ENCODE measurements at places on chromosomes 4 and X.

DNA sequence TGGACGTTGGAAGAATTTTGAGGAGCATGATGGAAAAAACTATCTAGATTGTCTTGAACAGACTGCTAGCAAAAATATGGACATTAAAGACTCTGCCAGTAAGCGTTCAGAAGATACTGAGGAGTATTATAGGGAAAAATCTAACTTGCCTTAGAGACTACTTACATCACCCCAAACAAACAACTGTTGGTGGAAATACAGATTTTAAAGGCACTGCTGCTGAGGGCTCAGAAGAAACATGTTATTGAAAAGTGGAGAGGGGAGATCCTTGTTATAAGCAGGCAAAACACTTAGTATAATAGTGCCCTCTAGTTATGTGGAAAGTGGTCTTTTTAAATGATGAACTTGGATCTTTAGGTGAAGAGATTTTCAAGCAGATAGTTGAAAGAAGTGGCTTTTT, 29.2 kb downstream of the MAD2L1 start:
- no peak for DNase-seq

GRCh38 chr4:75800972-75801371, 76.6 kb downstream of the USO1 start:
- peak; percentile 38 for DNase-seq

DNA sequence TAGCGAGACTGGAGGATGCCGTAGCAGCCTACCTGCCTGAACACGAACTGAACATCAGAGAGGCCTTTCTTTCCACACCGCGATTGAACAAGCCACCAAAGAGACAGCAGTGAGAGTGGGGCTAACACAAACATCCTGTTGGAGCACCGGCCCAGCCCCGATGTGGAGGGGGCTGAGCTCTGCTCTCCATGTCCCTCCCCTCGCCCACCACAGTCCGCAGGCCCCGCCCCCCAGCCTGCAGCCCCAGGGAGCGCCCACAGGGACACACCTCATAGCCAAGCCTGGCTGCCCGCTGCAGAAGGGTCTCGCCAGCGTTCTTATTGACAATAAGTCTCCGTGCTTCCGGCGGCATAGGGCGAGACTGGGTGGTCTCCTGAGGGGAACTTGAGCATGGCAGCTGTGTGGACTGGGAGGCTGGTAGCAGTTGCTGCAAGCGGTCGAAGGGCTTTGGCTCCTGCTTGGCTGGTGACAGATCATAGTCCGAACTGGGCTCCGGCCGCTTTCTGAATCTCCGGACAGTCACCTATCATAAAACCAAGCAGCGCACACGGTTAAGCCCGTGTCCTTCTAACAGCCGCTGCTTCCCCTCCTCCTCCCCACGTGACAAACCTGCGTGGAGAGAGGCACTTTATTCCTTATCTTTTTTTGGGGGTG, 35.8 kb downstream of the BCOR start:
- no peak for DNase-seq

DNA sequence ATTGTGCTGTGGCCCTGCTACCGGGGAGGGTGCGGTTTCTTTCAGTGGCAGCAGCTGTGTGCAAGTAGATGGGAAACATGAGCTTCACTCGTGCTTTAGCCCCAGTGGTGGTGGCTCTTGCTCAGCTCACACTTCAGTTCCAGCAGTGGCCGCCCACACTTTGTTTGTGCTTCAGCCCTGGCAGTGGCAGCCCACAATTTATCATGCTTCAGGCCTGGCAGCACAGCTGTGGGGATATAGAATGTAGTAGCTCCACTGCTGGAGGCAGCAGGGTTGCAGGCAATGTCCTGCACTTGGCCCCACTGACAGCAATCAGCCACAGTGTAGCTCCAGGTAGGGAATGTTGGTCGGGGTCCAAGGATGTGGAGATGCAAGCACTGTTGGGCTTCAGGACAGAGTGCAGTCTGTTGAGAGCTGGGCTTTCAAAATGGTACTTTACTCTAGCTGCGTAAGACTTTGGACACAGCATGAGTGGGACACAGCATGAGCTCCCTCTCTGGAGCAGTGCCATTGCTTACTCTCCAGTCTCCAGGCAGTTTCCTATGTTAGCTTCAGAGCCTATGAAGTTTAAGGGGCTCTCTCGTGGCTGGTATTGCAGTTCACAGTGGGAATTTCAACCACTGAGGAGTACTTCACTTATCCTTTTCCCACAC, 413.1 kb downstream of the PDGFC start:
- no peak for DNase-seq

DNA sequence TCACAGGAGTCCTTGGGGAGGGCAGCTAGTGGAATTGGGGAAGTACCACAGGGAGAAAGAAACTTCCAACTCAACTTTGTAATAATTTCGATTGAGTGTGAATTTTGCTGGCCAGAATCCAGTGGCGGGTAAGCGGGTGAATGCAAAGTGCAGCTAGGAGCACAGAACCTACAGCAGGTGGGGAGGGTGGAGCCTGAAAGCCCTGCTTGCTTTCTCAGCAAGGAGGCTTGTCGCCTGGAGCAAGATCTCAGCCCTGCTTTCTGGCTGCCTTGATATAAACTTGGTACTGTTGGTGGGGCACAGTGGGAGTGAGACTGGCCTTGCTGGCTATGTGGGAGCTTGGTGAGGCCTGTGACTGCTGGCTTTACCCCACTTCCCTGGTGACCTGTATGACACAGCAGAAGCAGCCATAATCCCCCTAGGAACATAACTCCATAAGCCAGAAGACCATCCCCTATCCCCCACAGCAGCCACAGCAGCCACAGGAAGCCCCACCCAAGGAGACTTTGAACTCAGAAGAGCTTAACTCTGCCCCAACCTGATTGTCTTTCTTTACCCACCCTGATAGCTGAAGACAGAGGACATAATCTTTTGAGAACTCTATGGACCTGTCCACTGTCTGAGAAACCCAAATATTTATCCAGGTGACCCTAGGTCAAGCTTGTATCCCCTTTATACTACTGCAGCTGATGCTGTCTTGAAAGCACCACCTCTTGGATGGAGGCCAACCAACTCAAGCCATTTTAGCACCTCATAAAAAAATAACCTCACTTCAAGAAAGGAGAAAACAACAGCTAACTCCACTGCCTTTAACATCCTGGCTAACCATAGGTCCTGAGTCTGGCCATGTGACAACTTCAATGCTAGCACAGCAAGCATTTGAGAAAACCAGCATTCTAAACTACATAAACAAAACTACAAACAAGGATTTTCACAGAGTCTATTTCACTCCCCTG, 87.2 kb upstream of the PDE5A start:
- no peak for DNase-seq

DNA sequence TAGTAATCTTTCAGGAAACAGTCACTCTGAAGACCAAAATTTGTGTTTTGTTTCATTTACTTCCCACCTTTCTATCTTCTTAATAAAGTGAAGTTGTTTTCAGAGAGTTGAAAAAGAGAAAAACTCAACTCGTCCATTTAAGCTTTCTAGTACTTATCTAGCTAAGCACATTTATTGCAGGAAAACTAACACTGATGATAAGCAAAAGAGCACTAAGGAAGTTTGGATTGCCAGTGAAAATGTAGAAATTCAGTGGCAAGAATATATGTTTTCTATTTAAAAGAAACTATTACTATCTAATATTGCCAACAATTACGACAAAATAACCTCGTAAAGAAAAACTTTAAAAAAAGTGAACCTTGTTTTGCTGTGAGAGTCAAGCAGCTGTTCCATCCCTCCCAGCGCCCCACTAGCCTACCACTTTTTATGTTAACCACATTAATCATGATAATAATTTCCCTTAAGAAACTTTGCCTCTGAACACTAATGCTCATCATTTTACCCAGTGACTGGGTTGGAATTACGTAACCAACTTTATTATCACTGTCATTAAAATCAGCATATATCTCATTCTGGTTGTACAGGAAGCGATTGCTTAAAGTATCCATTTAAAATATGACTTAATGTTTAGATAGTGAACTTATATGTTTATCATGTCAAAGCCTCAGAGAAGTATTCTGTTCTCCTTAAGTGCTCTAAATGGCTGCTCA, 24.8 kb downstream of the SPRY1 start:
- DNase-seq, result no peak

- DNase-seq, result no peak
Measured at GRCh38 chrX:37543324-37543723, 28.1 kb upstream of the LANCL3 start.

DNA sequence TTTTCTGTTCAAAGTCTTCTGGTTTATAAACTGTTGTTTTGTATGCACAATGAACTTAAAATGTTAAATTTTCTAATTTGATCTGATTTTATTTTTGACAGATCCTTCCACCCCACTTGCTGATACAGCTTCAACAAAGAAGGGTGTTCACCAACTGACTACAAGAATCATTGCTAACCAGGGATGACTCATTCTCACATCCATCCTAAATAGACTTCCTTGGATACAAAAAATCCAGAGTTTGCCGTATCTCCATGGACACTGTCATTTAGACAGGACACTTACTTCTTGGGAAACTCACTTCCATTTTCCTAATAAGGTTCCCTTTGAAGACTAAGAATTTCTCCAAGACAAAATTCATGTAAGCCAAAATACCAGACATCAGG, 111.6 kb upstream of the NWD2 start:
- DNase-seq, result no peak

- no peak for DNase-seq
Measured at GRCh38 chr4:95000076-95000648, 242.4 kb downstream of the BMPR1B start.

- peak; percentile 27 for DNase-seq
Measured at GRCh38 chr4:79042079-79042674, 102.9 kb upstream of the PAQR3 start.

GRCh38 chr4:107219681-107220080, 183.6 kb upstream of the DKK2 start:
- no peak for DNase-seq

GRCh38 chr4:87286970-87287369, 35.7 kb downstream of the HSD17B13 start:
- no peak for DNase-seq

- no peak for DNase-seq
Measured at GRCh38 chr4:126725906-126726305, 906.9 kb upstream of the INTU start.

DNA sequence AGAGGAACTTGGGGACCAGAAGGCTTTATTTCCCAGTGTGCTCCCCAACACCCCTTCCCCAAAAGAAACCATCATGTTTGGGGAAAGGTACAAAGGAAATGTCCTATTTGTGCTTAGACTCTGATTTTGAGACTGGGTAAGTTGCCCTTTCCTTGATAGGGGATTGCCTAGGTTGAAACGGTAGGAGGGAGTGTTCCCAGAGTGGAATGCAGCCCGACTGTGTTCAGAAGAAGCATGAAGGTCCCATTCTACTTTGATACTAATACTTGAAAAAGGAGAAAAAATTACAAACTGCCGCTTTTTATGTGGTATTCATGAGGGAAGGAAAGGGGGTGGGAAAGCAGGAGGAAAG, 32.4 kb upstream of the TMEM131L start:
- DNase-seq, result no peak

GRCh38 chrX:7115557-7115956, 32.0 kb upstream of the STS start:
- DNase-seq, result no peak

DNA sequence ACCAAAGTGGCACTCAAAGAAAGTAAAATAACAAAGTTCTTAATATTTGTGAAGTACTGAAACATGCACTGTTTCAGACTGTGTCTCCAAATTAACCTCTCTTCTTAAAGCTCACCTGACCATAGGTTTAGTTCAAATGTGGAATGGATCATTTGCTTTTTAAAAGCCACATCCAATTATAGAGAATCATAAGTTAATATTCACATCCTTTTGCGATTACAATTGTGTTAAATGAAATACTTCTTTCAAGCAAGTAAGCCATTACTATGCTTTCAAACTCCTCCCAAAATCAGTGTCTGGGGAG, 95.3 kb upstream of the PTPN13 start:
- DNase-seq, result no peak

- DNase-seq, result no peak
Measured at GRCh38 chr4:106343865-106344646, 24.5 kb downstream of the GIMD1 start.

GRCh38 chrX:37998586-37999262, 7.6 kb upstream of the SYTL5 start:
- peak; percentile 62 for DNase-seq

- DNase-seq, result no peak
Measured at GRCh38 chrX:1027133-1027532, 185.3 kb downstream of the CRLF2 start.

DNA sequence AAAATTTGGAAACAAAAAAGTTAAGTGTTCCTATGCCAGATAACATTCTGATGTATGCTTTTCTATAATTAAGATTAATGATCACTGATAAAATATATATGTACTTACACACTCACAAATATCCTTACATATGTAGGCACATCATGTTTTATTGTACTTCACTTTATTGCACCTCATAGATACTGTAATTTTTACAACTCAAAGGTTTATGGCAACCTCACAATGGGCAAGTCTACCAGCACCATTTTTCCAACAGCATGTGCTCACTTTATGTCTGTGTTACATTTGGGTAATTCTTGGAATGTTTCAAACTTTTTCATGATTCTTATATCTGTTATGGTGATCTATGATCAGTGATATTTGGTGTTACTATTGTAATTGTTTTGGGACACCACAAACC, 57.8 kb upstream of the GPRIN3 start:
- no peak for DNase-seq

- DNase-seq, result no peak
Measured at GRCh38 chrX:38402118-38402517, 49.7 kb downstream of the OTC start.

DNA sequence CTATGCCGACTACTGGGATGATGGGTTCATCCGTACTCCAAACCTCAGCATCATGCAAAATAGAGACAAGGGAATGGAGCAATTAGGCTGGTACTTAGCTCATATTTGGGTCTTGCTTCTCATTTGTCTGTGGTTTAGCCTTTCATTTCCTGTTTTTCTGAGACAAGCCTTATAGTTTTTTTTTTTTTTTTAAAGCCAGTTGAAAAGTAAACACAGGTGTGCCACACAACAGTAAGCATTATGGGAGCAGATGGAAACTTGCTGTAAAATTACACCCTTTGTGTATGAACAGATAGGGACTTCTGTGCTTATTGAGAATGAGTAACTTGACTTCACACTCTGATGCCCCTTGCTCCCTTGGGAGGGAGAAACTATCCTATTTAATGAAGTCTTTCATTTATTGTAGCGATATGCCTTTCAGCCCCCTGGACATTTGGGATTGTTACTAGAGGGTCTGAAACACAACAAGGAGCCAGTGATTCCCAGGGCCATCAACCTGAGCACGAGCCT, 13.7 kb downstream of the RASSF6 start:
- DNase-seq, result no peak

DNA sequence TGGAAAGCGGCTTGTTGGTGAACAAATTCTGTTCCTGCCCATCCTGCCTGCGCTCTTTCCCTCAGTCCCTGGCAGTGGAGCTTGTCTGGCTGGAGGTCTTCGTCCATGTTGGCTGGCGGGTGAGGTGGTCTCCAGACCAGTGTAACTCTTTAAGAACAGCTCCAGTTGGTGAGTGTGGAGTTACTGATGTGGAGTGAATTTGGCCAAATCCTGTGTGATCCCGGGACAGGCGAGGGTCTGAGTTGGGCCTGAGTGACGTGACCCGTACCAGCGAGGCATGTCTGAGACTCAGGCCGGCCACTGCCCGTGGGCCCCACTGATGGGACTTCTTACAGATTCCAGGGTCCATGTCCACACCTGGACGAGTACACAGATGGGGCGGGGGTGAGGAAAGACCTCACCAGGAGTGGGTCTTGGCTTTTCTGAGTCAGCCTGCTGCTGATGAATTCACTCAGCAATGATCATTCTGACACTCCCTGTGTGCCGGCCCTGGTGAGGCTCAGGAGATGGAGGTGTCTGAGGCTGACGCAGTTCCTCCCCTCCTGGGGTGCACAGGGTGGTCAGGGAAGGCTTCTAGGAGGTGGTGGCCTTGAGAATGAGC, 45.5 kb downstream of the PSAPL1 start:
- DNase-seq, result no peak

GRCh38 chr4:133555671-133556070, 406.6 kb downstream of the PCDH10 start:
- no peak for DNase-seq
